Fibroblast of the aortic adventitia (primary cell): ENCODE measurements at places on chromosomes 11 and 22. TPM values are rescaled to one million over a fixed set of nuclear protein-coding genes. Genes with fewer than 3 reads are reported as not detected.

The SVIP gene
- 4.1 and 6.9 TPM in 2 replicates for total RNA-seq

The GRAMD1B gene
- 3.1 and 11.0 TPM in 2 replicates for total RNA-seq

The MS4A6A gene
- not detected in 2 replicates for total RNA-seq

The VPREB1 gene
- total RNA-seq: not detected in 2 replicates

The C11orf16 gene
- total RNA-seq: not detected in 2 replicates

The MMP1 gene
- 13.2 and 3,834 TPM in 2 replicates for total RNA-seq

The GAL3ST1 gene
- total RNA-seq: not detected in 2 replicates

The A4GALT gene
- 18.2 and 22.2 TPM in 2 replicates for total RNA-seq

The APOL1 gene
- 10.3 and 29.4 TPM in 2 replicates for total RNA-seq

The OR52E8 gene
- total RNA-seq: not detected in 2 replicates

The RIMBP3B gene
- total RNA-seq: 0.09 TPM in 1 of 2 replicates, not detected in the other

The NLRP14 gene
- 0.18 TPM in 1 of 2 replicates, not detected in the other for total RNA-seq

The ST14 gene
- total RNA-seq: 0.09 TPM in 1 of 2 replicates, not detected in the other

The GLYAT gene
- total RNA-seq: not detected in 2 replicates

The PGA5 gene
- total RNA-seq: not detected in 2 replicates

The SYT7 gene
- 7.0 and 112 TPM in 2 replicates for total RNA-seq

The LARGE1 gene
- 15.0 and 124 TPM in 2 replicates for total RNA-seq

The OAF gene
- 39.4 and 58.6 TPM in 2 replicates for total RNA-seq

The OR8D1 gene
- total RNA-seq: not detected in 2 replicates

The FZD4 gene
- total RNA-seq: 50.2 and 63.9 TPM in 2 replicates

The SPON1 gene
- 3.5 and 42.9 TPM in 2 replicates for total RNA-seq

The TMEM126A gene
- total RNA-seq: 61.5 and 66.2 TPM in 2 replicates

The TRIM3 gene
- 18.9 and 23.8 TPM in 2 replicates for total RNA-seq

The CCDC73 gene
- total RNA-seq: not detected in 2 replicates

The SNAP29 gene
- total RNA-seq: 10.6 and 15.5 TPM in 2 replicates

The MOGAT2 gene
- total RNA-seq: not detected in 2 replicates

The SYT8 gene
- total RNA-seq: 0.82 TPM in 1 of 2 replicates, not detected in the other

The ZNF408 gene
- total RNA-seq: 9.3 and 18.7 TPM in 2 replicates

The RAB36 gene
- total RNA-seq: 3.5 and 4.6 TPM in 2 replicates

The SCUBE2 gene
- total RNA-seq: 0.54 and 1.1 TPM in 2 replicates

The CLCF1 gene
- 1.5 and 9.4 TPM in 2 replicates for total RNA-seq

The GDPD4 gene
- total RNA-seq: not detected in 2 replicates

The TIMP3 gene
- total RNA-seq: 153 and 329 TPM in 2 replicates

The ROBO3 gene
- total RNA-seq: 11.7 and 13.6 TPM in 2 replicates

The SEPTIN3 gene
- total RNA-seq: 0.65 TPM in 1 of 2 replicates, not detected in the other

The LSP1 gene
- 18.7 and 40.2 TPM in 2 replicates for total RNA-seq
